ENCODE measurements at places on chromosomes 11 and 22.

GRCh38 chr11:925496-926301 is at the start of gene AP2A2:
Gene AP2A2 (plus strand): TSS chr11:925870. CDS start chr11:926022, 152 bp downstream.
- DNase-seq, result peak; percentile 84

DNA sequence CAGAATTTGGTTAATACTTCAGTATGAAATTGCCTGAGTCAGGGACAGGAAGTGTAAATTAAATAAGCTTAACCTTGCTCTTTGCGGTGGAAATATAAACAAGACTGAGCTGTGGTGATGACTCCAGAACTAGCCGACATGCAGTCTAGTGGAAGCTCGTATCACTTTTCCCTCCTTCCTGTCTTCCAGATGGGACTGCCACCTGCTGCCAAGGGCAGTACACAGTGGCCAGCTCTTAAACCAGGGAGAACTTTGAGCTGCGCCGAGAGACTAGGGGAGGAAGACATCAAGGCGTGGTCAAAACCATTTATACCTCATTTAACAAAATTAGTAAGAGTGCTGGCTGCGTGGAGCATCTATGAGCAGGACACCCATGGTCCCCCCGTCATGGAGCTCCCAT is 31.3 kb upstream of the CTTN start:
- no peak for DNase-seq

- no peak for DNase-seq
These were observed 430.0 kb downstream of the NTM start for GRCh38 chr11:131800452-131800851.

DNA sequence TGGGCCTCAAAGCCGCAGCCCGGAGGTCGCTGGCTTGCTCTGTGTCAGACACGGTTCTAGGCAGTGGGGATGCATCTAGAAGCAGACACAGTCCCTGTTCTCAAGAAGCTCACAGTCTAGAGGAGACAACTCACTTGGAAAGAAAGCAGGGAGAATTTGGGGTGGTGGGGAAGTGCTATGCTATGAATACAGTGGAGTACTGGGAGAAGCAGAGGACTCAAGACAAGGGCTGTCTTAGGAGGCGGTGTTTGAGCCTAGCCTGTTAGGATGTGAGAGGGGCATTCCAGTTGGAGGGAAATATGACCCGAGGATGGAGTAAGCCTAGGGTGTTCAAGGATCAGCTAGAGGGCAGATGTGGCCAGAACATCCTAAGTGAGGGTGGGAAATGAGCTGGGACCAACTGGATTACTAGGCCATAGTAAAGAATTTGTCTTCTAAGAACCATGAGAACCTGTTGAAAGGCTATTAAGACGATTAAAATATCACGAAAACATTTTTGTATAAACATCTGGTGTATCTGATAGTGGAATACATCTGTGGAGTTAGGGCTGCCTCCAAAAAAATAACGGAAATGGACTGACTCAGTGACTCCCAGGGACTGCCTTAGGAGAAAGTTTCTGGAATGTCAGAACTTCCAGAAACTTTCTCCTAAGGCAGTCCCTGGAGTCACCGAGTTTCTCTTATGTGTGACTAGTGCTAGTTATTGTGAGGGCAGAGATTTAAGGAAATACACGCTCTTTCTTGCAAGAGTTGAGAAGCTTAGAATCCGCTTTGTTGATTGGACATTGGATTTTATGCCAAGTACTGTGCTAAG is 1.1 kb upstream of the PITPNB start:
- DNase-seq, result no peak

- no peak for DNase-seq
These were observed at the start of gene CD248 for GRCh38 chr11:66316849-66317251. Gene CD248 (minus strand): TSS chr11:66317044. CDS start chr11:66317027, 17 bp downstream.

All from HL-60 (cell line).